ENCODE measurements at places on chromosomes 12 and 14.

GRCh38 chr12:78236264-78236663 lies 405.6 kb downstream of the NAV3 start:
- no peak overlapping the region for H3K4me3 ChIP-seq
- H3K27me3 ChIP-seq = no peaks in the 10 kb centered on the region
- DNase-seq = no peak
- no peak overlapping the region for H3K27ac ChIP-seq

- H3K27me3 ChIP-seq = no peaks in the 10 kb centered on the region
- no peak overlapping the region for H3K27ac ChIP-seq
- no peak for DNase-seq
- H3K4me1 ChIP-seq = no peaks in the 10 kb centered on the region
These were observed 7.1 kb upstream of the KICS2 start for GRCh38 chr12:64229240-64229639.

- no peaks in the 10 kb centered on the region for H3K27me3 ChIP-seq
- peak overlapping the region; percentile 63 for H3K27ac ChIP-seq
- peak overlapping the region; percentile 14 for H3K4me3 ChIP-seq
These were observed 8.1 kb upstream of the GLRX5 start for GRCh38 chr14:95526483-95527386.

GRCh38 chr14:43172899-43173548 lies 1334.1 kb downstream of the FSCB start:
- no peak for DNase-seq
- no peak overlapping the region for H3K4me3 ChIP-seq
- H3K27ac ChIP-seq = no peak overlapping the region
- H3K27me3 ChIP-seq = no peaks in the 10 kb centered on the region
- no peaks in the 10 kb centered on the region for H3K36me3 ChIP-seq
- H3K4me1 ChIP-seq = no peaks in the 10 kb centered on the region

- DNase-seq = no peak
- peak overlapping the region; percentile 65 for H3K4me3 ChIP-seq
- H3K36me3 ChIP-seq = no peaks in the 10 kb centered on the region
These were observed 1.2 kb upstream of the GLIPR1L2 start for GRCh38 chr12:75389706-75390105.

DNA sequence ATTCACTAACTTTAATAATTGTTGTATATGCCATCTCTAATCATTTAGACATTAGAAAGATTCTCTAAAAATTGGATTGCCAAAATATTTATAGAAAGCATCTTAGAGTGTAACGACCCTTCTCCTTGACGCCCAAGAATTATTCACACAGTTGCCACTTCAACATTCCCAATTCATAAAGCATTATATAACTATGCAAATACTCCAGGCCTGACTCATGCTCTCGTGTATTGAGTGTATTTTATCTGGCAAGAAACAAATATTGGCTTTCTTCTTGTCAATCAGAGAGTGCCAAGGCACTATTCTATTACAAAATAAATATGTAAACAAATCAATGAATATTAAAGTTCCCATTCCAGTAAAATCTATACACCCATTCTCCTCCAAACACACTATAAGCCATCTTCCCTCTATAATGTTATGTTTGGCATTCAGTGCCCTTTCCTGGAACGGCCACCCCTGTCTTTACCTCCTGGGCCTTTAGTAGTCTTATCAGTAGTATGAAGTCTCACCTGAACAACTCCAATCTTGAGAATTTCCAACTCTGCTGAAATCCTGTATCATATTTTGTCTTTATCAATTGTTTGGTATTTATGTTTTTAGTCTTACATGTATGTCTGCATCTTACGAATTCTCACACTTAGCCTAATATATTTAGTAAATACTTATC lies 182.6 kb downstream of the PIK3C2G start:
- no peaks in the 10 kb centered on the region for H3K27me3 ChIP-seq
- H3K27ac ChIP-seq = no peak overlapping the region
- no peak overlapping the region for H3K4me3 ChIP-seq
- H3K36me3 ChIP-seq = no peaks in the 10 kb centered on the region

GRCh38 chr12:80838024-80838658 lies 99.6 kb downstream of the LIN7A start:
- H3K36me3 ChIP-seq = no peaks in the 10 kb centered on the region
- H3K27me3 ChIP-seq = no peaks in the 10 kb centered on the region
- peak overlapping the region; percentile 31 for H3K27ac ChIP-seq
- DNase-seq = no peak
- H3K4me1 ChIP-seq = peaks cover 4% of the 10 kb centered on the region

DNA sequence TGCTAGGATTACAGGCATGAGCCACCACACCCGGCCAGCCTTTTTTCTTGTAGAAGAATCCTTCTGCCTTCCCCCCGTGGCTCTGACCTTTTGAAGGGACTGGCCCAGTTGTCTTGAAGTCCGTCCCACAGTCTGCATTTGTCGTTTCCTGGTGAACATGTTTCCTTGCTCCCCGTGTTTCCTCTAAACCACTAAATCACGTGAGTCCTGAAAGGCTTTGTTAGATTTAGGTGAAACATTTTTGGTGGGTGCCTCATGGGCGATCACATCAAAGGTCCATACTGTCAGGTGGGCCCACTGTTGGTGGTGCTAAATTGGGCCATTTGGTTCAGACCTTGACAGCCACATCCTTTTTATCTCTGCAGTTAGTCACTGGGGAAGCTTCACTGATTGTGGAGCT lies 26.3 kb downstream of the MLXIP start:
- peaks cover 63% of the 10 kb centered on the region for H3K4me1 ChIP-seq
- H3K27ac ChIP-seq = no peak overlapping the region
- no peaks in the 10 kb centered on the region for H3K27me3 ChIP-seq
- H3K4me3 ChIP-seq = no peak overlapping the region

GRCh38 chr14:30196861-30197260 lies 269.2 kb upstream of the PRKD1 start:
- no peak overlapping the region for H3K27ac ChIP-seq
- no peak overlapping the region for H3K4me3 ChIP-seq
- H3K27me3 ChIP-seq = no peaks in the 10 kb centered on the region
- no peak for DNase-seq
- H3K4me1 ChIP-seq = no peaks in the 10 kb centered on the region
- no peaks in the 10 kb centered on the region for H3K36me3 ChIP-seq

- no peak overlapping the region for H3K27ac ChIP-seq
- H3K4me3 ChIP-seq = no peak overlapping the region
- no peaks in the 10 kb centered on the region for H3K4me1 ChIP-seq
These were observed 150.8 kb downstream of the TTC8 start for GRCh38 chr14:88975043-88975830.

DNA sequence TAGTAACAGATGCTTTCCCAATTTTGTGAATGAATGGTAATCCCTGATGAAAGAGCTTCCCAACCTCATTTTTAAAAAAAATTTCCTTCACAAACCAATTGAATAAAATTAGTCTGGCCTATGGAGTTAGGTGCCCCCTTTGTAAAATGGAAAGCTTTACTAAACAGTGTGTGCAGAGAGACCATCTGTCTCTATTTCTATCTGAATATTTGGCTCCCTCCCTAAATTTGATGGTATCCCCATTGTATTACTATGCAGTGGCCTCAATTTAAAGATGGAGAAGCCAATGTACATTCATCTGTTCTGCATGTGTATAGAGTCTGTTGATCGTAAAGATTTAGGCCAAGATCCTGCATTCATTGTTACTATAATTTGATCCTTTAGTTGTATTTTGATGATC lies 397.7 kb upstream of the RGS6 start:
- peaks cover 19% of the 10 kb centered on the region for H3K4me1 ChIP-seq
- H3K4me3 ChIP-seq = no peak overlapping the region
- H3K36me3 ChIP-seq = no peaks in the 10 kb centered on the region
- no peak for DNase-seq
- H3K27ac ChIP-seq = no peak overlapping the region

DNA sequence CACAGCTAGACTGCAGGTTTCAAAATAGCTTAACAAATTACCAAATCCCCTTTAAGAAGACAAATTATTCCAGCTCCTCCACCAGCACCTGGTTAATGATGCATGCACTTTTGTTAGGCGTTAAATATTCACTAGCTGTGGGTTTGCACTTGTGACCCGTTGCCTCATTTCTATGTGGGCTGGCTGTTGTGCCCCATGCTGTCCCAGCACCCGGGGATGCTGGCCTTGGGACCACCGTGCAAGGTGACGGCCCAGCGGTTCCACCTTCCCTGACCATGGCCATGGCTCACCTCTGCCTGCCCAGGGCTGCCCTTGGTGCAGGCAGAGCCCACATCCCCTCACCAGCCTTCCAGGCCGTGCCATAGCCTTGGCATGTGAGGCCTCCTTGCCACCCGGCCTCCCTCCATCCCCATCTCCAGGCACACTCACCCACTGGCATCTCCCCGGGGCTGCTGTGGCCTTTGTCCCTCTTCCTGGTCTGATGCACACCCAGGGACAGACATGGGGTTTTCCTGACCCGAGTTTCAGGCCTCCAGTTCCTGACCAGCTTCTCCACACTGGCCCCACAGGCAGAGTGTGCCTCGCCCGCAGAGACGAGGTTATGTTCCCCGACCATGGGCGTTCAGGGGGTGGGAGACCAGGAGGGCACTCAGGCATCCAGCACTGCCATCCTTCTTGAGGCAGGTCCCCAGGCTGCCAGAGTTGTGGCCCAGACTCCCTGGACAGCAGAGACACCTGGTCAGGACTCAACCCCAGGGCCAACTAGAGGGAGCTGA lies 20.3 kb upstream of the C14orf180 start:
- H3K4me1 ChIP-seq = peaks cover 8% of the 10 kb centered on the region
- peaks cover 23% of the 10 kb centered on the region for H3K27me3 ChIP-seq
- H3K36me3 ChIP-seq = no peaks in the 10 kb centered on the region
- peak; percentile 32 for DNase-seq
- H3K4me3 ChIP-seq = no peak overlapping the region

DNA sequence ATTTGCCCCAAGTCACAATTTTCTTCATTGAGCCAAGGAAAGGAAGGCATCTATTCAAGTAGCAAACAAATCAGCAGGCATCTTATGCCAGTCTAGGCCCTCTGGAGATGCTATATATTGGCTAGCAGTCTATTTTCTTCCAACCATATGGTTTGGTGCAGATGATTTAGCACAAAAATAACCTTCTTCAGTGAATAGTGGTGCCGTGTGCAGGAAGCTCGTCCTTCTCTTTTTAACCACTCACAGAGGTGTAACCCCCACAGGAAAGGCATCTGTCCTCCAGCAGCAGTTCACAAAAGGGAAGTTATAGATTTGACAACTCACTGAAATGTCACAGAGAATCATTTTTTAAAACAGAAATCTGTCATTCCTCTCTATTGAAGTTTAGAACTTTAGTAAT lies 445.7 kb upstream of the SYT1 start:
- H3K27ac ChIP-seq = no peak overlapping the region
- no peak overlapping the region for H3K4me3 ChIP-seq
- no peaks in the 10 kb centered on the region for H3K4me1 ChIP-seq
- no peaks in the 10 kb centered on the region for H3K27me3 ChIP-seq
- no peaks in the 10 kb centered on the region for H3K36me3 ChIP-seq

GRCh38 chr14:98101323-98101722 lies 1170.7 kb downstream of the BCL11B start:
- no peaks in the 10 kb centered on the region for H3K27me3 ChIP-seq
- no peak for DNase-seq
- no peak overlapping the region for H3K27ac ChIP-seq

DNA sequence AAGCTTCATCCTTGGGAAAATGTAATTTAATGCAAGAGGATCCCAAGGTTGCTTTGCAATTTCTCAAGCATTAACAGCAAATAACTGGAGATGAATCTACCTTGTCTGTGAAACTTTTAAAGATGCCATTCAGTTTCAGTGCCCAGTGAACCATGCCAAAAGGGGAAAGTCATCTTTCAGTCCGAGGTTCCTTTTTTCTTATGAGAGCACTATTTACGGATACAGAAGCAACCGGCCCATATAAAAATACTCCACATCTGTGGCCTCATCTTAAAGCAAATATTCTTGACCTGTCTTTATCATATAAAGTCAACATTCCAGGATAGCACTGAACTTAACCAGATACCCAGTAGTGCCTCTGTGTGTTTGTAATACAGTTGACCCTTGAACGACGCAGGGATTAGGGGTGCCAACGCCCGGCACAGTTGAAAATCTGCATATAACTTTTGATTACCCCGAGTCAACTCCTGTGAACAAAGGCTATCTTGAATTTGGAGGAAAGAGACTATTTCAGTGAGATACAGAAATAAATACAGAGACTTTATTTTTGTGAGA lies 209.4 kb downstream of the PCNX1 start:
- peaks cover 12% of the 10 kb centered on the region for H3K36me3 ChIP-seq
- no peaks in the 10 kb centered on the region for H3K4me1 ChIP-seq
- no peak overlapping the region for H3K4me3 ChIP-seq
- H3K27ac ChIP-seq = no peak overlapping the region
- H3K27me3 ChIP-seq = no peaks in the 10 kb centered on the region

DNA sequence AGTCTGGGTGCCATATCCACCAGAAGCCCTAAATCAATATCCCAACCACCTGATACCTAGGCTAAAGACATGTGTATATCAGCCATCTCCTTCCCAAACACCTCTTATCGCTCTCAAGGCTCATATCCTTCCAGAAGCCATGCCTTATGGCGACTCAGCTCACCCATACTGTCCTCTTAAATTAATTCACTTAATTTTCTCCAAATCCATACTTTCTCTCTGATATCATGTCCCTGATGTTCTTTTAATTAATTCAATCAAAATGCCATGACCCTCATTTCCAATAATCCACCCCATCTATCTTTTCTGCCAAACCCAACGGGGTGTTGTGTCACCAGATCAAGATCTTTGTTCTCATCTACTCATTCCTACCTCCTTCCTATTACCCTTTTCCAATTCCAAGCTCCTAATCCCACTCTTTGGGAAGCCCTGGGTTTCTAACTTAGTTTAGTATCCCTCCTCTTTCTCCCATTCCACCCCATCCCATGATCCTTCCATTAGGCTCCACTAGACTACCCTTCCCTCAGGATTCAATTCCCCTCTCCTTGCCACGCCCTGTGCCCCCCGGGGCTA lies 723 bp downstream of the ATF7 start:
- peak overlapping the region; percentile 91 for H3K27ac ChIP-seq
- H3K4me1 ChIP-seq = peaks cover 41% of the 10 kb centered on the region
- H3K4me3 ChIP-seq = peak overlapping the region; percentile 67
- DNase-seq = no peak

- no peaks in the 10 kb centered on the region for H3K27me3 ChIP-seq
- H3K4me1 ChIP-seq = no peaks in the 10 kb centered on the region
- no peak overlapping the region for H3K27ac ChIP-seq
- no peak for DNase-seq
- H3K36me3 ChIP-seq = peaks cover 96% of the 10 kb centered on the region
These were observed 24.5 kb downstream of the RECQL start for GRCh38 chr12:21476949-21477348.
